ENCODE measurements at places on chromosomes 12 and 14.

DNA sequence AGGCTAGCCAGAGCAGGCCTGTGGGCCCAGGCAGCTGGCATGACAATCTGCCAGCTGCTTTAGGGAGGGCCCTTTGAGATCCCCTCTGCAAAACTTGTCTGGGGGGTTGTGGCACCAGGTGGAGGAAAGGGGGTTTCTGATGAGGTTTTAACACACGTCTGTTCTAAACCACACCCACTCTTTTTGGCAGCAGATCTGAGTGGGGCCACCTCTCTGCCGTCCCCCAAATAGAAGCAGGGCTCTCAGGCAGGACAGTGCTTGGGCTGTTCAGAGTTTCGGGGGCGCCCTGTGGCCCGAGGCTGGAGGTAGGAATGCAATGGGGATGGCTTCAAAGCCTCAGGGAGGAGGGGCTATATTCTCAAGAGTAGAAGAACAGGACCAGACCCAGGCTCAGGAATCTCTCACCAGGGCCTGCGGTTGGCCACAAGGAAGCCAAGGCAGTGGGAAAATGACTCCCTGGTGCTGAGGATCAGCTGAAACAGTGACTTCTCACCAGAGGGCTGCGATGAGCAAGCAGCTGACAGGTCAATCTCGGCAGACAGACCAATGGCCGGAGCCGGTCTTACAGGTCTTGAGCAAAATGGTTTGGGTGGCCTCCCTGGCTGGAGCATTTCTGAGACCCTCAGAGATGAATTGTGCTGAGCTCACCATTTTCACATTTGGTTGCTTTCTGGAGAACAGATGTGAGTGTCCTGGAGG is 1.5 kb upstream of the KRT5 start:
- no peak for DNase-seq

GRCh38 chr12:27193106-27193505 is 51.0 kb upstream of the STK38L start:
- no peak for DNase-seq

- no peak for DNase-seq
Observed at GRCh38 chr12:12606781-12607589, 4.7 kb upstream of the CREBL2 start.

DNA sequence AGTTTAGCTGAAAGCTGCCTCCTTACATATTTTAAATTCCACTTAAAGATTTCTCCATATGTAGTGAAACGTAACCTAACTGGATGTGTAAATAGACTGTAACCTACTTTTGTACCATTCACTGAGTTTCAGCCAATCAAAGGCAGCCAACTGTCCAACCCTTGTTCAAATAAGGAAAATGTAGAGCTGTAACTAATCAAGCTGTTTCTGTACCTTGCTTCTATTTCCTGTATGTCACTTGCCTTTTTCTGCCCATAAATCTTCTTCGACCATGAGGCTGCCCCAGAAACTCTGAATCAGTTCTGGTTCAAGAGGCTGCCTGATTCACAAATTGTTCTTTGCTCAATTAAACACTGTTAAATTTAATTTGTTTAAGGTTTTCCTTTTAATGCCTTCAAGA is 6.3 kb downstream of the SLC7A8 start:
- no peak for DNase-seq

GRCh38 chr14:22836301-22837113 is at the start of gene MMP14:
Gene MMP14 (plus strand): TSS chr14:22836585. CDS start chr14:22836818, 233 bp downstream.
- no peak for DNase-seq

- no peak for DNase-seq
Observed at GRCh38 chr14:24578558-24578957, 2.5 kb upstream of the CTSG start.

GRCh38 chr14:81946834-81947798 is 413.5 kb upstream of the SEL1L start:
- no peak for DNase-seq

GRCh38 chr14:80465546-80466220 is 254.4 kb upstream of the DIO2 start:
- no peak for DNase-seq

GRCh38 chr14:79118291-79118690 is 948.1 kb downstream of the NRXN3 start:
- DNase-seq = no peak

- DNase-seq = no peak
Observed at GRCh38 chr14:72852194-72852593, 41.7 kb downstream of the DPF3 start.

DNA sequence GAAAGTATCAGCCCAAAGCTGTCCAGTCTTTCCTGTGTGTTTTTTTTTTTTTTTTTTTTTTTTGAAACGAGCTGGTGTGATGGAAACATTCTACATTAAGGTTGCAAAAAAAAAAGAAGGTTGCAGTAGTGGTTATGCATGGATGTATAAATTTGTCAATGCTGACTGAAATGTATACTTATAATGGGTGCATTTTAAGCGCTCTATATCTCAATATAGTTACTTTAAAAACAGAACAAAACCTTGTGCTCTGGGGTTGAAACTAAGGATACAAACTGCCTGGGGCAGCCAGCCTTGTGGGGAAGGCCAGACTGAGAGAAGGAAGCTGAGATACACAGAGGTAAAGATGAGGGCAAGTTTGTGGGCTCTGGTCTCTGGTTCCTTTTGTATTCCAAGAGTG is 87.3 kb upstream of the RMST start:
- DNase-seq = no peak

DNA sequence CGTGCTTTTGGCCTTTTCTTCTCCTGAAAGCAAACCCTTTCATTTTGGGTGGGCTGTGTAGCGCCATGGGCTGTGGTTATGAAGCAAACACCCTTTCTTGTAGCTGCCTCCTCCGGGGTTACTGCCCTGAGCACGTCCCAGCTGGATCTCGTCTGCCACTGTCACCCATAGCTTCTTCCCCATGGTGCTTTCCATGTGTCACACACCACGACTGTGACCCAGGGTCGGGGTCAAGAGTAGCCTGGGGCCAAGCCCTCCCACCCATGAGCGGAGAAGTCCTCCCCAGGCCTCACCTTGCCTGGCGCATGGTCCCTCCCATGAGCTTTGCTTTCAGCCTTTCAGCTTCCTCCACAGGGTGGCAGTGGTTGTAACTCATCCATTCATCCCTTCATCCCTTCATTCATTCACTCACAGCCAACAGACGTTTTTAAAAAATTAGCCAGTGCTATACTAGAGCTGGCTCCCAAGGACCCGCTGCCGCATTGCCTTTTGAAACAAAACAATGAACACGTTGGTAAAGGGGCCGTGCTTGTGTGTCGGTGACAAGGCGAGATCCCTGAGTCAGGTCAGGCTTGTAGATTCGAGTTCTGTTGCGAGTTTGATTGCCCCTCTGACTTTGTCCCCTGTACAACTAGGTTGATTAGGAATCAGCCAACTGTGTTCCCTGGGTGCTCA is 29.5 kb downstream of the MEG3 start:
- no peak for DNase-seq

DNA sequence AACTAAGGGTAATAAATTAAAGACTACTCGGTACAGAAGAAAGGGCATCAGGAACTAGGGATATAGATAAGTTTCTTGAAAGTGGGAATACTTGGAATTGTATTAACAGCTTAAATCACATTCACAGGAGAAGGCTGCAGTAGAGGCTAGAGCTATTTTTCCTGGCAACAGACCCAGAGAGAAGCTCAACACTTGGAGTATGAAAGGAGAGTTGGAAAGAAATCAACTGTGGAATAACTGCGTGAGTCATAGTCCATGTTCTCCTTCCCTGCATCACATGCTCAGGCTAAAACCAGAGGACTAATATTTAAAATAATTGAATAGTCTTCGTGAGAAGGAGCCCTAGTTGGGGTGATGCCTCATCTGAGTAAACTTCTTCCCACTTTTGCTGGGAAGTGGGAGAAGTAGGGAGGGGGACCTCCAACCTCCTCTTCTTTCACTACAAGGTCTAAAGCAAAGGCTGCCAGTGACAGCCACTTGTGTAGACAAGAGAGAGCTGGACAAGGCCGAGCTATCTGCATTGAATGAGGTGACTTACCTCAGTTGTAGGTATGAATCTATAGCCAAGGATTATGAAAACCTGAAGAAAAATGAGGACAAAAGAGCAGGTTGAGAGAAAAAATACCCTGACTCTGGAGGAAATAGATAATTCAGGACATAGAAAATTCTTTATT is 32.7 kb downstream of the DYRK2 start:
- DNase-seq = no peak

DNA sequence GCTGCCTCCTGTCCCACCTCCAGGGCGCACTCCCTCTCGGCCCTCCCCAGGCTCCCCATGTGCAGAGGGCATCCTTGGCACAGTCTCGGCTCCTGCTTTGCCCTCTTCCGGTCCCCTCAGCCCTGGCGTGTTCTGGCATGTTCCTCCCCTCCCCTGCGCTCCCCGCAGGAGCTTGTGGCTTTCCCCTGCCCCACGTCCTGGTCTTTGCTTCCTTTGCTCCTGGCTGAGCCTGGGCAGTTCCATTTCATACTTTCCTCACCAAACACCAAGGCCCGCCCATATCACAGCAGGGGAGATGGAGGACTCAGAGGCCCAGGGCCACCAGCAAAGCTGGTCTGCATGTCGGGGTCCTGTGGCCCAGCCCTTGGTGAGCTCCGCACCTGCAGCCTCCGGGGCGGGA is 56.0 kb downstream of the FBRSL1 start:
- no peak for DNase-seq

- DNase-seq = no peak
Observed at GRCh38 chr12:94309373-94309772, 150.3 kb downstream of the CEP83 start.

DNA sequence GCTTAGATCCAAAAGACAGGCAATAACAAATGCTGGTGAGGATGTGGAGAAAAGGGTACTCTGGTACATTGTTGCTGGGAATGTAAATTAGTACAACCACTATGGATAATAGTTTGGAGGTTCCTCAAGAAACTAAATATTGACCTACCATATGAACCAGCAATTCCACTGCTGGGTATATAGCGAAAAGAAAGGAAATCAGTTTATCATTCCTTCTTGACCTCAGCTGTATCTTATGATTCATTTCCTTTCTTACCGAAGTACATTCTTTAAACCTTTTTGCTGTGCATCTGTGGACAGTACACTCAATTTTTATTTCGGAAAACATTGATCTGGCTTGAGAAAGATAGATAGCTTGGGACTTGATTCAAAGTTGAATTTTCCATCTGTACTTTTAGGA is 183.2 kb upstream of the LRFN5 start:
- DNase-seq = no peak

- DNase-seq = no peak
Observed at GRCh38 chr12:132592282-132592970, 18.0 kb downstream of the LRCOL1 start.

- DNase-seq = no peak
Observed at GRCh38 chr14:74988131-74988530, 14.6 kb upstream of the EIF2B2 start.

DNA sequence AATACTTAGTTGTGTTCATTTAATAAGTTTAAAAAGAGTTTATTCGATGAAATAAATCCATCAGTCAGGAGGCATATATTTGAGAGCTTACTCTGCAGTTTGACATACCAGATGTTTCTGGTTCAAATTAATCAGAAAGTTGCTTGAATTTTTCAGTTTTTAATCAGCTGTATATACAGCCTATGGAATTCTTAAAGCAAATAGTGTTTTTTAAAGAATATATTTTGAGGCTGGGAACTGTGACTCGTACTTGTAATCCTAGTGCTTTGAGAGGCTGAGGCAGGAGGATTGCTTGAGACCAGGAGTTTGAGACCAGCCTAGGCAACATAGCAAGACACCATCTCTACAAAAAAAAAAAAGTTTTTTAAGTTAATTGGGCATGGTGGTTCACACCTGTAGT is 112.1 kb downstream of the MON2 start:
- DNase-seq = no peak

- DNase-seq = no peak
Observed at GRCh38 chr12:85016413-85016812, 19.7 kb downstream of the TSPAN19 start.

- DNase-seq = no peak
Observed at GRCh38 chr14:97491697-97492096, 694.5 kb downstream of the VRK1 start.

DNA sequence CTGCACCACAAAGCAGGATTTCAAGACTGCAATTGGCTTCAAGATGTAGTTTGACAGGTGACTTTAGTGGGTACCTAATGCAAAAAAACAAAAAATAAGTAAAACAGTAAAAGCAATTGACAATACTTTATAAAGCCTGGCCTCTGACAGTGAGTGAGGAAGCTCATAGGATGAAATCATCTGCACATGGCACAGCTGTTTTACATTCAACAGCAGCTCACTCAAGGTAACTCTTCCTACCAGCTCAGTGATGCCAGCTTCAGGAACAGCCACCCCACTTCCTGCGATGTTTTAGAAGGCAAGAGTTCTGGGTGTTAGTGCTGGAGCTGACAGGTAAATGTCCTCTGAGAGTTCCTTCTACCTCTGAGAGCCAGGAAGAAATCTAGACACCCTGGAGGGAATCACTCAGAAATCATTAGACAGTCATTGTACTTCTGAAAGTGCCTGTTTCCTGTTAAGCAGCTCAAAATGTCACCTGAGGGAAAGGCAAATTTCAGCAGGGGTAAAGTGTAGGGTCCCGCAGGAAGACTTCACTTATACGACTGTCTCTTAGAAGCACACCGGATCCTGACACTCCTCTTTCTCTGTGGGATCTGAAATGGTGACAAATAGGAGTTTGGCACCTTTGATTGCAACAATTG is 99.9 kb downstream of the FOXN3 start:
- no peak for DNase-seq

All from CD4-positive, alpha-beta T cell treated with Interleukin-6 for 4 hours (primary cell).